ENCODE measurements at places on chromosomes 1 and 21. TPM values are rescaled to one million over a fixed set of nuclear protein-coding genes. Genes with fewer than 3 reads are reported as not detected.

- no peak for DNase-seq
Observed at GRCh38 chr1:3533067-3534048, 78.0 kb downstream of the MEGF6 start.

- DNase-seq = no peak
Observed at GRCh38 chr21:33985117-33986050, 69.8 kb upstream of the ATP5PO start.

The CHIA gene
- polyA plus RNA-seq = 0.28 TPM

- DNase-seq = peak; percentile 65
Observed at GRCh38 chr1:213988507-213989001, 781 bp downstream of the PROX1 start.

DNA sequence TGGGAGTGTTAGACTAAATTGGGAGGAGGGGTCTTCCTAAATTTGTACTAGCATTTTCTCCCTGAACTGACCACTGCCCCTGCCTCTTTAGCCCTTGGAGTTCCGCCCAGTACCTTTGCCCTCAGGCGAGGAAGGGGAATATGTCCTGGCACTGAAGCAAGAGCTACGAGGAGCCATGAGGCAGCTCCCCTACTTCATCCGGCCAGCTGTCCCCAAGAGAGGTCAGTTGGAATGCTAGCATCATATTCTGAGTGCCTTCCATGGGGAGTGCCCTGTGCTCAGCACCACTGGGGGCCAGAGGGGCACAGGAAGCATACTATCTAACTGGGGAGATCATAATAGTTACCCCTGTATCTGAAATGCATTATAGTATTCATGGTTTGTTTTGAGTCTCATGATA is 10.7 kb downstream of the POLR3GL start:
- no peak for DNase-seq

DNA sequence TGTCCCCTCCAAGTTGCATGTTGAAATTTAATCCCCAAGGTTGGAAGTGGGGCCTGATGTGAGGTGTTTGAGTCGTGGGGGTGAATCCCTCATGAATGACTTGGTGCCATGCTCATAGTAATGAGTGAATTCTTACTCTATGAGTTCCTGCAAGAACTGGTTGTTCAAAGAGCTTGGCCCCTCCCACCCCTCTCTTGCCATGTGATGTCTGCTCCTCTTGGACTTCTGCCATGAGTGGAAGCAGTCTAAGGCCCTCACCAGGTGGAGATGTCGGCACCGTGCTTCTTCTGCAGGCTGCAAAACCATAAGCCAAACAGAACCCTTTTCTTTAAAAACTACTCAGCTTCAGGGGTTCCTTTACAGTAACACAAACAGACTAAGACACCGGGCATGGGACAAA is 14.3 kb downstream of the G0S2 start:
- no peak for DNase-seq

The SH3BGR gene
- polyA plus RNA-seq = 43.9 TPM

The KCNQ4 gene
- polyA plus RNA-seq = 10.0 TPM

DNA sequence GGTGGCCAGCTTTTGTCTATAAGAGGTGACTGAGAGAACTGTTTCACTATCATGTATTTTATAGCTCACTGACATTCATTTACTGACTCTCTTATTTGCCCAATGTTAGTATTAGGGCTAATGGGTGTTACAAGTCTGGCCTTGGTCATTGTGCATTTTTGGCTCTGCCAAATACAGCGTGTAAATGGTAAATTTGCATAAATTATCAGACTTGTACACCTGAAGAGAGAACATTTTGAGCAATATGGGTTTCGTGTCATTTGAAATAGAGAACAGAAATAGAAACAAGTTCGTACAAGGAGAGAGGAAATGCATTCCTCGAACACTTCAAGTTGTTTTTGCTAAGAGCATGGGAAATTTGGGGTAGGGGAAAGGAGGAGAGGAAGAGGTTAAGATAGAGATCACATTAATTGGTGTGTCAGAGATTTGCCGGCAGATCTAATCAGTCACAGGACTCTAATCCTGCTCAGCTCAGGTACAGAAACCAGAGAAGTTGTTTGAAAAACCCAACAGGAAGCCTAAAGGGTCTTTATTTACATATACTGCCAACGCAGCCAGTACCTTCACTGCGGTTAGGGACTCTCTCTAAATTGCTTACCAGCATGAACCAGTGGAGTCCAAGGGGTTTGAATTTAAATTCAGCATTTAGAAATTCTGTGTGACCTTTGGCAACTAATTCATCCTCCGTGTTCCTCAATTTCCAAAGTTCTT is 261.5 kb downstream of the GPATCH2 start:
- no peak for DNase-seq

- DNase-seq = no peak
Observed at GRCh38 chr1:42735477-42736105, 4.4 kb downstream of the CLDN19 start.

- no peak for DNase-seq
Observed at GRCh38 chr21:33966324-33966949, 50.8 kb upstream of the ATP5PO start.

The KIRREL1 gene
- polyA plus RNA-seq = 41.5 TPM

DNA sequence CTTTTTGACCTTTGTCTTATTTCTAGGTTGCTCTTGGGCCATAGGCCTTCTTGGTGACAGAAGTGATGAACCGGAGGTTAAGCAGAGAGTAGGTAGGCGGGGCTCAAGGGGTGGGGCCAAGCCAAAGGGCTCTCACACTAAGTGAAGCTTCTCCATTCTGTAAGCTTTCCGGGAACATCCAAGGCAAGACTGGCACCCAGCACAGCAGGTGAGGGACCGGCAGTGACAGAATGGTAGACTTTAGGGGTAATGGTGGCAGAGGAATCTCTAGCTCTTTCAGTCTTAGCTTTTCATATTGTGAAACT is at the start of gene TNFAIP8L2:
TSS of gene TNFAIP8L2 (plus strand) at position 135 of the 305 bp plus-strand sequence. CDS start 2,049 bp downstream, outside the sequence.
- peak; percentile 76 for DNase-seq

The AMPD1 gene
- polyA plus RNA-seq = not detected

The PROX1 gene
- not detected for polyA plus RNA-seq

DNA sequence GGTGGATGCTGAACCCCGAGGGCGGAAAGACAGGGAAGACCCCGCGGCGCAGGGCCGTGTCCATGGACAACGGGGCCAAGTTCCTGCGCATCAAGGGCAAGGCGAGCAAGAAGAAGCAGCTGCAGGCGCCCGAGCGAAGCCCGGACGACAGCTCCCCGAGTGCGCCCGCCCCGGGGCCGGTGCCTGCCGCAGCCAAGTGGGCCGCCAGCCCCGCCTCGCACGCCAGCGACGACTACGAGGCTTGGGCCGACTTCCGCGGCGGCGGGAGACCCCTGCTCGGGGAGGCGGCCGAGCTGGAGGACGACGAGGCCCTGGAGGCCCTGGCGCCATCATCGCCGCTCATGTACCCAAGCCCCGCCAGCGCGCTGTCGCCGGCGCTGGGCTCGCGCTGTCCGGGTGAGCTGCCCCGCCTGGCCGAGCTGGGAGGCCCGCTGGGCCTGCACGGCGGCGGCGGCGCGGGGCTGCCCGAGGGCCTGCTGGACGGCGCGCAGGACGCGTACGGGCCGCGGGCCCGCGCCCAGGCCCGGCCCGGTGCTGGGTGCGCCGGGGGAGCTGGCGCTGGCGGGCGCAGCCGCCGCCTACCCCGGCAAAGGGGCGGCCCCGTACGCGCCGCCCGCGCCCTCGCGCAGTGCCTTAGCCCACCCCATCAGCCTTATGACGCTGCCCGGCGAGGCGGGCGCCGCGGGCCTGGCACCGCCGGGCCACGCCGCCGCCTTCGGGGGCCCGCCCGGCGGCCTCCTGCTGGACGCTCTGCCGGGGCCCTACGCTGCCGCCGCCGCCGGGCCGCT is 20.7 kb downstream of the FOXO6 start:
- peak; percentile 78 for DNase-seq

The INTS3 gene
- 10.9 TPM for polyA plus RNA-seq

The CACNA1S gene
- polyA plus RNA-seq = not detected

The SH2D2A gene
- polyA plus RNA-seq = 0.38 TPM

The OLIG1 gene
- polyA plus RNA-seq = not detected

DNA sequence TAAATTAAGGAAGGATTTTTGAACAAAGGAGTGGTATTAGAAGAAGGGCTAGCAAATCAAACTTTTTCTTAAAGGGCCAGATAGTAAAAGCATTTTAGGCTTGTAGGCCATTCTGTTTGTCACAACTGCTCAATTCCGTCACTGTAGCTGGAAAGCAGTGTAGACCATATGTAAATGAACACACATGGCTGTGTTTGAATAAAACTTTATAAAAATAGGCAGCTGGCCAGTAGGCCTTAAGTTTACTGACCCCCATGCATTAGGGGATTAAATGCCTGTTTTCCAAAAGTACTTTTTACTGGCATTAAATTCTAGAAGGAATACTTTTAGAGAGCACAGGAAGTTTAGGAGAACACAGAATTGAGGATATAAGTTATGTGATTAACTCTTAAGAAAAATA is 8.9 kb downstream of the IVNS1ABP start:
- no peak for DNase-seq

The CYP4Z1 gene
- polyA plus RNA-seq = not detected

DNA sequence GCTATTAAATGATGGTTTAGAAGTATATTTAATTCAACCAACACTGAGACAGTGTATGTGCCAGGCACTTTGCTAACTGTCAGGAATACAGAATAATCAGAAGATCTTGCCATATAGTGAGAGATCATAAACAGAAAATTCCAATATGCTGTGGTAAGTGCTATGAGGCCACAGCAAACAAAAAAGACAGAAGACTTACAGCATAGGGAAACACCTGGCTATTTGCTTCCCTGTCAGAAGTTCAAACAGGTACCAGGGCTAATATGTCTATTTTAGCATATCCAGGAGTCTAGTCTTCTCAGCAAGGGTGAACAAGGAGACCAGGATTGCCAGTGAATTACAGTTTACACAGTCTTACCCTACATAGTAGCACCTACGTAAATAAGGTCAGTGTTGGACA is 30.4 kb downstream of the TRIT1 start:
- DNase-seq = no peak

The CAMK1G gene
- 0.63 TPM for polyA plus RNA-seq

- no peak for DNase-seq
Observed at GRCh38 chr21:38165466-38166172, 91.2 kb upstream of the KCNJ15 start.

The TCP10L gene
- polyA plus RNA-seq = not detected

GRCh38 chr1:23664837-23665795 is 26.5 kb upstream of the RPL11 start:
- no peak for DNase-seq

- DNase-seq = no peak
Observed at GRCh38 chr1:61828805-61829204, 86.5 kb downstream of the PATJ start.

The SMYD3 gene
- 6.0 TPM for polyA plus RNA-seq

GRCh38 chr1:165637427-165637826 is 6.4 kb downstream of the MGST3 start:
- no peak for DNase-seq
